NCI-H187 treated with DMSO at 0.1 percent for 48 hours (cell line): ENCODE measurements at places on chromosomes 16 and 17.

- no peak for DNase-seq
Observed at GRCh38 chr17:59487161-59487873, 78.1 kb upstream of the DHX40 start.

GRCh38 chr16:75965504-75966374 lies 239.4 kb upstream of the CPHXL start:
- no peak for DNase-seq

GRCh38 chr17:36720131-36720530 lies 118.7 kb downstream of the MRM1 start:
- DNase-seq = no peak

DNA sequence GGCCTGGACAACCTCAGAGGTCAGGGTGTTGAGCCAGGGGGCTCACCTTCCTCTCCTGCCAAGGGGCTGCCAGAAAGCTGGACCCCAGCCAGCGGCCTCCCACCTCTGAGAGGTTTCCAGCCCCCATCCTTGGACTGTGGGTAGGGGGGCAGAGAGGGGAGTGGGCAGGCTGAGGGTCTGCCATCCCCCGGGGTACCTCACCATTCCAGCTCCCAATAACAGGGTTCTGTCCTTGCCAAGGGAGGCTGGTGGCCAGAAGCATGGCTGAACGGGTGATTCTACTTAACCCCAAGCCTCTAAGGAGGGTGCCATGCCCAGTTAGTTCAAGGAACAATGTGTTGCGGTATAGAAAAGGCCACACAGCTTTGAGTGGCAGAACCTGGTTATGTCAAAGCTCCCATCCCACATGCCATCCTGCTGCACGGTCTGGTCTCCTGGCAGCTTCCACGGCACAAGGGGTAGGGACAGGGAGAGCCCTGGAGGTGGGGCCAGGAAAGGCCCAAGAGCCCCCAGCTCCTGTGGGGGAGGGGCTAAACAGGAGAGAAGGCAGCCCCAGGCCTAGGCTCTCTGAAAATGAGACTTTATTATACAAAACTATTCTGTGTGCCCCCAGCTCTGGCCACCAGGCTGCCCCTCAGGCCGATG lies 19.8 kb downstream of the B9D1 start:
- no peak for DNase-seq

DNA sequence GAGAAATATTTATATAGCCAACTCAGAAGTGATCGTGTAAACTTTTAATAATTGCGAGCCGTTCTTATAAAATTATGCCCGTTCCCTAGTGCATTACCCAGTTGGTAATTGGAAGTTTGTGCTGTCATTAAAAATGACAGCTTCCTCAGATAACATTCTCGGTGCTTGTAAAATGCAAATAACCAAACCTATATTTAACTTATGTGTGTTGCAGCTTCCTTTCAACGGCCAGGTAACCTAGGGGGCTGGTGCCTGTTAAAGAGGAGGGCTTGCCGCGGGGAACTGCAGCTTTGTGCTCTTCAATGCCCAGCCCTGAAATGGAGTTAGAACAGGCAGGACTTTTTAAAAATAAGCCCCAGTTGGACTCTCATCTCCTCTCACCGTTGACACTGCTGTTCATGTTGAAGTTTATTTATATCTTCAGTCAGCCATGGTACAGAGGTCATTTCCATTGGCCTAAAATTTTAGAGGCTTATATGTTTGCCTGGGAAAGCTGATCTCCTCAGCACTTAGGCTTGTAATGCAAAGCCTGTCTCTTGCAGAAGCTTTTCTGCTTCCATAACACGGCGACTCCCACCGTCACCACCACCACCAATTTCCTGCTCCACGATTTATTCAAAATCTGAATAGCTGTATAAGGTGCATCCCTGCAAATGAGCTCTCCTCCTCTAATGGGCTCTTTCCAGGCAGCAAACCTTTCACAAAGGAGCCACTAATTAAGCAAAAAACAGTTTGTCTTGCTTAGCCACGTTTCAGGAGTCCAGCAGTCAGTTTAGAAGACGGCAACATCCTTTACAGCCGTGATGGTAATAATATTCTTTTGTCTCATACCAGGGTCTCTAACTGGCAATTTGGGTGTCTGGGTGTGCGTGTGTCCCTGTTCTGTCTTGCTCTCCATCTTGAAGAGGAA lies 74.7 kb downstream of the RPA1 start:
- no peak for DNase-seq

DNA sequence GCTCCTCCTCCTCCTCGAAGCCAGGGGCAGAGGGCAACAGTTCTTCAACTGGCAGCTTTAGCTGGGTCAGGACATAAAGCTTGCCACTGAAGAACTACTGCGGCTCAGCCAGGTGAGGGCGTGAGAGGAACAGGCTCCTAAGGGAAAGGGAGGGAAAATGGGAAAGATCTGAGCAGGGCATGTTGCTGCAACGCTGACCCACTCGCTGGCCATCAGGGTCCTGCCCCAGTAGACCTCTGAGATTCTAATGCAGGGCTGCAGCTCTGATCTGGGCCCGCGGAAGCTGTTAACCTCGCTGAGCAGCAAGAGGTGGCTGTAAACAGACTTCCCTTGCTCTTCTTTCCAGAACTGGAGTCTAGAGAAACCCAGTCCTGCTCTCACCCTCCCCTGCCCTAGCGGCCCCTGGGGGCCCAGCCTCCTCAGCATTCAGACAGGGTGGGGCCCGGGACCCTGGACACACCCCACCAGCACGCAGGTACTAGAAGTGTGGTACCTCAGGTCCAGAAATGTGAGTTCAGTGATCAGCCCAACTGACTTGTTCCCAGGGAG lies 3.8 kb upstream of the TLCD2 start:
- no peak for DNase-seq

GRCh38 chr17:67671493-67671892 lies 46.2 kb upstream of the NOL11 start:
- peak; percentile 19 for DNase-seq

GRCh38 chr17:63740464-63741142 lies 996 bp downstream of the STRADA start:
- DNase-seq = no peak

- no peak for DNase-seq
Observed at GRCh38 chr16:48788475-48788874, 178.5 kb upstream of the N4BP1 start.
